D341Med (cell line): ENCODE measurements at places on chromosomes 12 and 14.
A peak's percentile ranks its signal among the peaks of the same experiment; 100 is the strongest.

DNA sequence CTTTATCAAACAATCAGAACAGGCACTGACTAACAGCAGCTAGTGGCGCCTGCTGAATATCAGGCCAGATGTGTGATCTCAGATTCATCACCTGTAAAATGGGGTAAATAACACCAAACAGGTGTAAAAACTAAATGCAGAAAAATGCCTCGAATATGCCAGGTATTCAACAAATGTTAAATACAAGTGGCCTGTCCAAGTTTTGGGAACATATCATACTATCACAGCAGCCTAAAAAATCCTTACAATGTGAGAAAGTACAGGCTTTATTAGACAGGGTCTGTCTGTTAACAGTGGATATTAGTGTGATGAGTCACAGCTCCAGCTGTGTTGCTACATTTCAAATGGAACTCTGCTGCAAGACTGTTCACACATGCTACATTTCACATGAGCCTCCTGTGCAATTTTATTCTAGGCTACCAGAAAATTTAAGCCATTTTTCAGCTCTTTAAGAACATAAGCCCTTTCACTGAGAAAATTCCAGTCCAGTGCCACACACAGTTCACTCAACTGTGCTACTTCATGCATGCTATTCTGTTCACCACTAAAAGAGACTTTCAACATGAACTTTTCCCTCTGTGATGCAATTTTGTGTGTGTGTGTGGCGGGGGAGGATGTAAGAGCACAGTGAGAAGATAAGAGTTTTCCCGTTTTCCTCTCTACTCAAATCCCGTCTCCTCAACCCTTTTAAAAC is 56.7 kb downstream of the MSRB3 start:
- no peak for DNase-seq

- DNase-seq, result no peak
Measured at GRCh38 chr14:65465584-65465983, 53.1 kb downstream of the FUT8 start.

GRCh38 chr12:26242683-26243082 is 47.3 kb downstream of the SSPN start:
- DNase-seq, result no peak

- DNase-seq, result no peak
Measured at GRCh38 chr14:37813732-37814131, 218.3 kb downstream of the TTC6 start.

GRCh38 chr12:76943008-76943407 is 64.2 kb upstream of the CSRP2 start:
- DNase-seq, result no peak

DNA sequence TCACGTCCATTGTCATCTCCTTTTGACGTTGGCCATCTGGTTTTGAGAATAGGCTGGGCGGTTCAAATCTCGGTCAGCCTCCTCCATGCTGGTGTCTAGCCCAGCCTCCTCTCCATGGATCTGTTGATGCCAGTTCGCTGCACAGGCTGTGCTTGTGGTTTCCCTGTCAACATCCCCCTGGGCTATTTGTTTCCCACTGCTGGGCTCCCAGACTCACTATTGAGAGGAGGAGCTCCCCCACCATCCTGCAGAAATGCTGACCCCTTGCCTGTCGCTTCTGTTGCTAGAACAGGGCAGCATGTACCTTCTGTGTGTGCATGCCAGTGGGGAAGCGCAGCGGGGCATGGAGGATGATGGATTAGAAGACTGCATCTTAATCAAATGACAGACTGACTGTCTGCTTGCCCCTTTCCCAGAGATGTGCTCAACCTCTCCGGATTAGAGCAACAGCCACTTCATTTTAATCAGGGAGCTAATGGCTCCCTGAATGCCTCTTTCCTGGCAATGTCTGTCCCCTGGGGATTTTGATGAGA is 170.5 kb downstream of the TSPAN9 start:
- DNase-seq, result peak; percentile 86

GRCh38 chr12:77642246-77642645 is 188.4 kb upstream of the NAV3 start:
- no peak for DNase-seq

- no peak for DNase-seq
Measured at GRCh38 chr12:56994231-56994746, 12.1 kb downstream of the ZBTB39 start.

- no peak for DNase-seq
Measured at GRCh38 chr12:50401500-50402081, 906 bp downstream of the LARP4 start.

- no peak for DNase-seq
Measured at GRCh38 chr12:122040579-122041386, 19.1 kb downstream of the BCL7A start.

- no peak for DNase-seq
Measured at GRCh38 chr14:57274551-57274950, 5.8 kb downstream of the AP5M1 start.

DNA sequence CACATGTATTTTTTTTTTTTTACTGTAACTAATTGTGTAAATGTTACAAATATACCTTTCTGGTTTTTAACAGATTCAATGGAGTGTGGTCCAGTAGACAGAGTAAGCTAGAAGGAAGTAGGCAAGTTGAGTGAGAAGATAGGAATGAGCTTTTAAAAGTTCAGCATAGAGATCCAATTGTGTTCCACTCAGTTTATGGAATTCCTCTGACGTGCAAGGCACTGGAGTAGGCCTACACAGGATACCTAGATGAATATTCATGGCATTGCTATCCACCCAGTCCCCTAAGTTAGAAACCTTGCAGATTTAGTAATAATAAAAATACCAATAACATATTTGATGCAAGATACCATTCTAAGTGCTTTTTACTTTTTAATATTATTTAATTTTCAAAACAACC is 225.6 kb upstream of the ARID2 start:
- DNase-seq, result no peak

- DNase-seq, result no peak
Measured at GRCh38 chr12:112420740-112421139, 2.0 kb downstream of the PTPN11 start.

DNA sequence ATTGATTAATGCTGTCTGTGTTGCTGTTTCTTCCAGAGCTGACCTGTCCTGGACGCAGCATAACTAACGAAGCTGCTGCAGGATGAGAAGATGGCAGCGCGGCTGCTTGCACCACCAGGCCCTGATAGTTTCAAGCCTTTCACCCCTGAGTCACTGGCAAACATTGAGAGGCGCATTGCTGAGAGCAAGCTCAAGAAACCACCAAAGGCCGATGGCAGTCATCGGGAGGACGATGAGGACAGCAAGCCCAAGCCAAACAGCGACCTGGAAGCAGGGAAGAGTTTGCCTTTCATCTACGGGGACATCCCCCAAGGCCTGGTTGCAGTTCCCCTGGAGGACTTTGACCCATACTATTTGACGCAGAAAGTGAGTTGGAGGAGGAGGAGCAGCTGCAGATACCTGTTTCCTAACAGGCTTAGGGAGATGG is 71.7 kb downstream of the SCN8A start:
- DNase-seq, result no peak

GRCh38 chr14:76708028-76708427 is 53.2 kb upstream of the VASH1 start:
- no peak for DNase-seq

DNA sequence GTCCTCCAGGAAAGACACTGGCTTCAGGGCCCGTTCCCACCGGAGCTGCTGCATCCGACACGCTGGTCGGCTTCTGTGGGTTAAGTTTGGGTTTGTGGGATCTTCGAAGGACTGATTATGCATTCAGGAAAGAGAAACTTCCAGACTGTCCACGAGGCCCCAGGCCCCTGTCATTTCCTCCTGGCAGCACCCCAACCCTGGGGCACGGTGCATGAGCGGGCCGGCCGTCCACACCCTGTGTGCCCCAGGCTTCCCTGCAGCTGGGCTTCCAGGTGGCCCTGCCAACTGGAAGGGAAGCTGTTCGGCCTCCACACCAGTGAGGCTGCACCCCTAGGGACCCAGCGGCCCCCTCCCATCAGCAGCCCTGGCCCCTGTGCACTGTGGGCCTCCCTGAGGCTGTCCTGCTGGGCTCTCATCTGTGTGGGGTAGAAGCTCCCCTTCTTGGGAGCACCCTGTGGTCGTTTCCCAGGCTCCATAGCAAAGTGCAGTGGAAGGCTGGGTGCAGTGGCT is 9.3 kb upstream of the FBRSL1 start:
- no peak for DNase-seq

DNA sequence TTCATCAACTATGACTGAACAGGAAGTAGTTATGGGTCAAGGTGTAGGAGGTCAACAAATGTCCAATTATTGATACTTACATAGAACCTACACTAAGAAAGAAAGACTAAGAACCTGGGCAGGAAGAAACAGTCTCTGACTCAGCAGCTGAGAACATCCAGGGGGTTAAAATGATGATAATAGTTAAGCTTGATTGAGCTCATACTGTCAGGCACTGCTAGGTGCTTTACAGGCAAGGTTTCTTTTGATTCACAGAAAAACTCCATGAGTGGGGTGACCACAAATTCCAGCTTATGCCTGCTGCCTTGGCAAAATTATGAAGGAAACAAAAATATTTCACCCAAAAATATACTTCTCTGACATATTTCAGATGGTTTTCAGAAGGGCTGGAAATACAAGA is 75.0 kb downstream of the ACADS start:
- no peak for DNase-seq

DNA sequence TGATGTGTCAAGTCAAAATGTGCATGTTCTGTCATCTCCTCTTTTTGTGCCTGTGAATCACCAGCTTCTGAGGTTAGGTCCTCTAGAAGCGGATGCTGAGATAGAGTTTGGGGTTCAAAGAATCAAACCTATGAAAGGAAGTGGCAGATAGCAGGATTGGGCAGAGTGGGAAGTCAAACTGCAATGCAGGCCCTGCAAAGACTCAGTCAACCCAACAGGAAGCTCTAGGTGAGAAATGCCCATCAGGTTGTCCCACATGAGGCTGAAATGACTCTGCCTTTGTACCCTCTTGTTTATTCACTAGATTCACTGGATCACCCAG is 4.5 kb upstream of the MIA2 start:
- no peak for DNase-seq

GRCh38 chr14:69595336-69595735 is 16.1 kb upstream of the SUSD6 start:
- DNase-seq, result no peak

DNA sequence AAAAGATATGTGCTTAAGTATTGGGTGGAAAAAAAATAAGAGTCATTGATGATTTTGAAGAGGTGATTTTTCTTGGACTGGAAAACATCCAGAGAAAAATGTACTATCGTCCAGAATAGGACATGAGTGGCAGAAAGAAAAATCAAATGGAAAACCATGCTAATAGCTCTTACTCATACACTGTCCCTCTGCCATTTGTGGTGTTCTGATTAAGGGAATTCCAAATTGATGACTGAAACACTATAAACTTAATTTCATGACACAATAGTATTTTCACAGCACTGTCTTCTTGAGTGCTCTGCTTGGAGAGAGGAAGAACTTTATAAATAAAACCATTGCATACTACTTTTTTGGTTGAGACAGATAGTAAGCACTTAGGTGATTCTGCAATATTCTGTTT is 72.4 kb downstream of the USP15 start:
- DNase-seq, result no peak

GRCh38 chr14:71931492-71932228 is 569 bp upstream of the RGS6 start:
- DNase-seq, result peak; percentile 51

- DNase-seq, result no peak
Measured at GRCh38 chr12:124647316-124647715, 79.9 kb upstream of the NCOR2 start.

- DNase-seq, result peak; percentile 48
Measured at GRCh38 chr14:50340963-50341362, 28.8 kb downstream of the DMAC2L start.

DNA sequence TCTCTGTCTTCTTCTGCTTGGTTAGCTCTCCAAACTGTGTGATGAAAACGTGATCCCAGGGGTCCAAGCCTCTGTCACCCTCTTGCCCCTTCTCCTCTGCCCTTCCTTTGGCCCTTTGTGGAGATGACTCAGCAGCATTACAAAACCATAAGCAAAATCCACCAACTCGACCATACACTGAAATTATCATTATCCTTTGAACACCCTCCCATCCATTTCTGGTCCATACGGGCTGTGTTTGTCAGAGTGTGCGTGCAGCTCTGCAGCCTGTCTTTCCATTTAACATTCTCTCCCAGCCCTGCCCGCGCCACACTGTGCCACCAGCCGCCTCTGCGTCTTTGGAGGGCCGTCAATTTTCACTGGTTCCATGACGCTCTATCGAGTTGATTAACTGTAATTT is 69.2 kb downstream of the SLC25A47 start:
- DNase-seq, result no peak

DNA sequence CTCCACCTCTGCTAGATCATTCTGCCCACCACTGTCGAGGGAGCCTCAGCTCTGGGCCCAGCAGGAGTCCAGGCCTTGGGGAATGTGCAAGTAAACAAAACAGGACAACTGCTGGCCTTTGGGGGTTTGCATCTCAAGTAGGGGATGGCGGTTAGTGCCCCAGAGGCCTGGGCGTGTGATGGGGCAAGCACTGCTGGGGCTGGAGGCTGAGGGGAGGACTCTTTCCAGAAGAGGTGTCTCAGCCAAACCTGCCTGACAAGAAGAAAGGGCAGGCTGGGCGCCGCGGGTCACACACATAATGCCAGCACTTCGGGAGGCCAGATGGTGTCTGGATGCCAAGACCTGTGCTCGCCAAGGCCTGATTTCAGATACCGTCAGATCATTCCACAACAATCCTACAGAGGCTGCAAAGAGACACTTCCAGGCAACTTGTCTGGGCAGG is 8.6 kb upstream of the ALDH2 start:
- no peak for DNase-seq

- no peak for DNase-seq
Measured at GRCh38 chr12:27972721-27973120, at the start of gene PTHLH. Gene PTHLH, minus strand, starts transcription at chr12:27972733. Its CDS starts 3,239 bp downstream, at chr12:27969494.

DNA sequence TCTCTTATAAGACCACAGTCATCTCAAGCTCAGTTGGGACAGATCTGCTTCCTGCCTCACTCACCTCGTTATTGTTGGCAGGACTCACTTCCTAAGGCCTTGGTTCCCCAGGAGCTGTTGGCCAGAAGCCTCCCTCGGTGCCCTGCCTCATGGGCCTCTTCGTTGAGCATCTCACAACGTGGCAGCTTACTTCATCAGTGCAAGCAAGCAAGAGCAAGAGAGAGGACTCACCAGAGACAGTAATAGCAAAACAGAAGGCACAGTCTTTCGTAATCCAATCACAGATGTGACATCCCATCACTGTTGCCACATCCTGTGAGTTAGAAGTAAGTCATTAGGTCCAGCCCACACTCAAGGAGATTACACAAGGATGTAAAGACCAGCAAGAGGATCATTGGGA is 5.1 kb upstream of the NUMB start:
- no peak for DNase-seq

- DNase-seq, result no peak
Measured at GRCh38 chr14:103057028-103057371, 349 bp downstream of the CDC42BPB start.

- DNase-seq, result no peak
Measured at GRCh38 chr14:99742509-99743487, 50.4 kb upstream of the EML1 start.

GRCh38 chr12:87302126-87302745 is 727.0 kb downstream of the C12orf50 start:
- DNase-seq, result no peak

- peak; percentile 71 for DNase-seq
Measured at GRCh38 chr12:108884116-108885012, 4.5 kb downstream of the DAO start.
